ENCODE measurements at places on chromosomes 11 and 22. TPM values are rescaled to one million over a fixed set of nuclear protein-coding genes. Genes with fewer than 3 reads are reported as not detected.

GRCh38 chr11:116558504-116559211 lies 214.1 kb downstream of the BUD13 start:
- DNase-seq = no peak

GRCh38 chr22:45425101-45425500 lies 11.6 kb downstream of the RIBC2 start:
- DNase-seq = no peak

The OR5D14 gene
- polyA plus RNA-seq = not detected

The ZPR1 gene
- 37.1 TPM for polyA plus RNA-seq

The GP1BB gene
- polyA plus RNA-seq = 22.8 TPM

The MUC6 gene
- polyA plus RNA-seq = 0.10 TPM

The DENND6B gene
- polyA plus RNA-seq = 5.5 TPM

- peak; percentile 58 for DNase-seq
Measured at GRCh38 chr22:35330258-35330861, 30.7 kb downstream of the TOM1 start.

The OR5A1 gene
- not detected for polyA plus RNA-seq

GRCh38 chr11:59769828-59770227 lies 14.7 kb downstream of the STX3 start:
- DNase-seq = no peak

GRCh38 chr11:47161134-47161854 lies 15.4 kb downstream of the ARFGAP2 start:
- peak; percentile 76 for DNase-seq

Measured in hindlimb muscle (tissue), 1 donor.